ENCODE measurements at places on chromosomes 2 and 18.

DNA sequence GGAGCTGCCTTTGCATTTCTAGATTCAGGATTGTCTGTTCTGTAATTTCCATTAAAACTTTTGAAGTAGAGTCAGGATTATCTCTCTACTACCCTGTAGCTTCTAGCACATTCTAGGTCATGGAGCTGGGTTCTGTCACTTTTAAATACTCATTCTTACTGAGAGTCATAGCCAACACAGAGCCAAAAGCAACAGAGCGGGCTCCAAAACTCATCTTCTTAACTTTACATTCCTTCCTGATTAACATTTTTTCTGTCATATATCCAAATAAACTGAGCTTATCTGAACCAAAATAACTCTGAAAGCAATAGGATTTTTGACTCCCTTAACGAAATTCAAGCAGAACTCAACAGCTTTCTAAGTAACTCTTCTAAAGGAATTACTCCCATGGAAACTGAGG is 12.9 kb downstream of the PREPL start:
- no peak for DNase-seq

DNA sequence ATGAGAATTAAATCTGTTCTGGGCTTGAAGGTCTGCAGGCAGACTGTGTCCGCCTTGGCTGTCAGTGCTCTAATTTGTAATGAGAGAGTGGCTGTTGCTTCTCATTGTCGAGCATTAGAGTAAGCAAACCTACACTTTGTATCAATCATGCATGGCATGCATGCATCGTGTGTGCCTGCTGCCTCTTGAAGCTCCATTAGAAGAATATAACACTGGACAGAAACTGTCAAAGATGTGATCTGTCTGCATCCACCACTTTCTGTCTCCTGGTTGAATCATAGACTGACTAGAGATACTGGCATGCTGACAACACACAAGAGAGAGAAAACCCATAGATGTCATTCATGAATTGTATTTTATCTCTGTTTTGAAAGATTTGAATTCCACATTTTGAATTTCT is 275.0 kb upstream of the NXPH2 start:
- DNase-seq, result no peak

GRCh38 chr18:23972453-23972852 is 42.1 kb upstream of the TTC39C start:
- no peak for DNase-seq

GRCh38 chr18:54020966-54021365 is 203.5 kb downstream of the MBD2 start:
- DNase-seq, result no peak

DNA sequence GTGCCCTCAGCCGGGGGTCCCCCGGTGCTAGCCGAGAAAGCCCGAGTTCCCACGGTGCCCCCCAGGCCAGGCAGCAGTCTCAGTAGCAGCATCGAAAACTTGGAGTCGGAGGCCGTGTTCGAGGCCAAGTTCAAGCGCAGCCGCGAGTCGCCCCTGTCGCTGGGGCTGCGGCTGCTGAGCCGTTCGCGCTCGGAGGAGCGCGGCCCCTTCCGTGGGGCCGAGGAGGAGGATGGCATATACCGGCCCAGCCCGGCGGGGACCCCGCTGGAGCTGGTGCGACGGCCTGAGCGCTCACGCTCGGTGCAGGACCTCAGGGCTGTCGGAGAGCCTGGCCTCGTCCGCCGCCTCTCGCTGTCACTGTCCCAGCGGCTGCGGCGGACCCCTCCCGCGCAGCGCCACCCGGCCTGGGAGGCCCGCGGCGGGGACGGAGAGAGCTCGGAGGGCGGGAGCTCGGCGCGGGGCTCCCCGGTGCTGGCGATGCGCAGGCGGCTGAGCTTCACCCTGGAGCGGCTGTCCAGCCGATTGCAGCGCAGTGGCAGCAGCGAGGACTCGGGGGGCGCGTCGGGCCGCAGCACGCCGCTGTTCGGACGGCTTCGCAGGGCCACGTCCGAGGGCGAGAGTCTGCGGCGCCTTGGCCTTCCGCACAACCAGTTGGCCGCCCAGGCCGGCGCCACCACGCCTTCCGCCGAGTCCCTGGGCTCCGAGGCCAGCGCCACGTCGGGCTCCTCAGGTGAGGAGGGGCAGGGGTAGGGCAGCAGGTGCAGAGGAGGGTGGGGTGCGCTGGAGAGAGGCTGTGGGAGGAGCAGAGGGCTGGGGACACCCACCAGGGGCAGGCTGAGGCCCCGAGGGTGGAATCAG is 14.1 kb upstream of the GMPPA start:
- no peak for DNase-seq

DNA sequence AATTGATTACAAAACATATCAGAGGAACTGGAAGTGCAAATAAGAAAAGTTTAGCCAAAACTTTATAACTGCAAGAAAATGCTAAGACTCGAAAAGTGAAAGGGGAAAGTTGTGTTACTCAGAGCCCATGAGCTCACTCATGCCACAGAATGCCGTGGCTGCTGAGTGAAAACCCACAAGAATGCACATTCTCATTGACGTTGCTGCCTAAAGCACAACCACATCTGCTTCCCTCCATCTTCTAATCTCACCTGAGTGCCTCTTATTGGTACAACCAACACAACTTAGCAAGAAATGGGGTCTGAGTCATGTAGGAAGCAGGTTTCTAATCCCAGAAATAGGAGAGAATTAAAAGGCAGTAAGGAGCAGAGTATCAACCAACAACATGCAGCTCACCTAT is 259.7 kb downstream of the LNPK start:
- no peak for DNase-seq
